ENCODE measurements at places on chromosomes 4 and X. TPM values are rescaled to one million over a fixed set of nuclear protein-coding genes. Genes with fewer than 3 reads are reported as not detected.

The H2BW2 gene
- not detected for total RNA-seq

- DNase-seq: no peak
These were observed 3.8 kb upstream of the MMGT1 start for GRCh38 chrX:135977611-135978010.

DNA sequence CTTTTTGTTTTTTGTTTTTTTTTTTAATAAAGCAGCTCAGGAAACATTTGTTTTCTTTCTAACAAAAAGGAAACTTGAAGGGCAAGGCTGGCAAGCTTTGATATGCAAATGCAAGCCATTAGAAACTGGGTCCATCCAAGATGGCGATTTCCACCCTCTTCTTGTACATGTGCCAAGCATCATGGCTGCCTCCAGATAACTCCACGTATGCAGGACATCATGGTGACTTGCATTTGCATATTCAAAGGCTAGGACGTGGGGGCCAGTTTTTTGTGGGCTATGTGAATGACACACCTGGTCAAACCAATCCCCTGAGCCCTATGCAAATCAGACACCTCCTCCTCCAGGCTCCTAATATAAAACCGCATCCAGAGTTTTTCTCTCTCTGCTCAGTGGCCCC is 692.6 kb downstream of the FAM133A start:
- DNase-seq: no peak

The CSAG3 gene
- total RNA-seq: 0.62 TPM

The KLHL13 gene
- total RNA-seq: 0.27 TPM

GRCh38 chr4:142708231-142708630 is 137.9 kb downstream of the INPP4B start:
- no peak for DNase-seq

DNA sequence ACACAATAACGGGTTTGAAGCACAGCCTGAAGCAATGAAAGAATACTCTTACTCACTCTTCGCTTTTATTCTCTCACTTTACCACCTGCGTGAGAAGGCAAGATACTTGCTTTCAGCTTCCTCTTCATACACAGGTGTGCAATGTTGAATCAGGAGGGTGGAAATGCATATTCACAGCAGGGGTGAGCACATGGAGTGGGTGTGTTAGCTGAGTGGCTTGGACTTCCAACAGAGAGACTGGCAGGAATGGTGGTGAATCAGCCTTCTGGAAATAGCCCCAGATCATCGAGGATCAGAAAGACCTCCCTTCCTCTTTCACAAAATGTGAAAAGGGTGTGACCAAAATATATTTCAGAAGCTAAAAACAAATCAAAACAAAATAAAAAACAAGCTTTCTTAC is 521.2 kb downstream of the STIM2 start:
- DNase-seq: no peak

DNA sequence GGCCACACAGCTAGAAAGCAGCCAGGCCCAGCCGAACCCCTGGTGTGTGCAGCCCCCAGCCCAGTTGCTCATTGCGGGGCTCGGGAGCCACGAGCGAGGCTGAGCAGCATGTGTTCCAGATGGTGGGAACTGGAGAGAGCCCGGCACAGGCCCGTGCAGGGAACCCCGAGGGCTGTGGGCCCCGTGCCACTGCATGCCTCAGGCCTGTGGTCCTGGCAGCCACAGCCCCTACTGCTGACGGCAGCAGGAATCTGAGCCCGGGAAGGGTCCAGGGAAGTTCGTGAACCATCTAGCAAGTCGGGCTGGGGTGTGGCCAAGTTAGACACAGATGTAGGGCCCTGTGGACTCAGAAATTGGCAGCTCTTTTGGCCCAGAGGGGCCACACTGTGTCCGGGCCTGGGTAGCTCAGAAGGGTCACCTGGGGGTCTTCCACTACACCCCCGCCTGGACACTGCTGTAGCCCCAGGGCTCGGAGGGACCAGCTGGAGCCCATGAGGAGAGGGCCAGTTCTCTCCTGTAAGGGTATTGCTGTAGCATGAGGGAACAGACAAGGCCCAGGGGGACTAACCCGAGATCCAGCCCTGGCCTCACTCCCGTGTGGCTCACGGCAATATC is 12.1 kb downstream of the HTRA3 start:
- no peak for DNase-seq

GRCh38 chr4:53734584-53735353 is 143.5 kb upstream of the LNX1 start:
- DNase-seq: no peak

DNA sequence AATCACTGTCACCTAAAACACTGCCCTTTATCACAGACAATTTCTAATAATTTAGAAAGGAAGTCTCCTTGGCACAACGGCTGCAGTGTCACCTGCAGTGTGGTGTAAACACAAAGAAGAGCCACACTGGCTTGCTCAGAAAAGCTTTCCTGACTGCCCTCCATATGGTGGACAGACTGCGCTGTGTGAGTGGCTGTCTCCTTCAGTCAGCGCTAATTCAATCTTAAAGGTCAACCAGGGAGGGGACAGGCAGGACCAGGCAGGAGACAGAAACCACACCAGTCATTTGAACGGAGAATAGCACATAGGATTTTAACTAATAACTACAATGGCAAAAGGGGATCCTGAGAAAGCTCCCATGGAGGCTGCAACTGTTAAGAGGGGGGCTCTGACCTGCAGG is 132.1 kb downstream of the NSUN7 start:
- DNase-seq: no peak

- no peak for DNase-seq
These were observed 42.0 kb upstream of the RBMXL3 start for GRCh38 chrX:115147220-115147619.

DNA sequence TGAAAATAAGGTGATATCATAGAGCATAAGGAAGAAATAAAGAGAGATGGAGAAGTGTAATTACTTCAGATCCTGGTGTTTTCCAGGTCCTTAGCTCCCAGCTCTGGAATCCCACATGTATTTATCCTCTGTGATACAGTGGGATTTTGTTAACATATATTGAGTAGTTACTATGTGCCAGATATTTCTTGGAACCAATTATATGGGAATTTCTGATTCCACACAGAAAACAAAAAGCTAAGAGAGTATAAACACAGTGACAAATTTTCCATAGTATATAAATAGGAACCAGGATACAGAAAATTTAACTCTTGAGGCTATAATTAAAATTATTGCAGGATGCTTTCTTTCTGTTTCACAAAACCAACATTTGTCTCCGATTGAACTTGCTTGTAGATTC is 1067.5 kb downstream of the PCDH7 start:
- DNase-seq: no peak

- no peak for DNase-seq
These were observed 45.3 kb upstream of the DDX3X start for GRCh38 chrX:41288641-41289040.

The TLR8 gene
- not detected for total RNA-seq

DNA sequence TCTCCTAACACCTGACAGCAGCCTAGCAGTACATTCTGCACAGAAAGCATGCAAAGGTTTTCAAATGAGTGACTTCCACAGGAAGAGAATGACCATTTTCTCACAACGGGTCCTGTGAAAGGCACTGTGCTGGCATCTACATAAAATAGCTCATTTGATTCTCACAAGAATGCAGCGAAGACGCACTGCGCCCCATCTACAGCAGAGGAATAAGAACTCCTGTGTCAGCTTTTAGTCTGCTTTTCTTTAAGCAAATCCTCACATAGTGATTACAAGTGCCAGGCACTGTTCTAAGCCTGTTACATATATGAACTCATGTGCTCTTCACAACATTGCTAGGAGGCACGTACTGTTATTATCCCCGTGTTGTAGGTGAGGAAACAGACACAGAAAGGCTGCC is 62.5 kb downstream of the AFAP1 start:
- no peak for DNase-seq

- no peak for DNase-seq
These were observed 114.0 kb upstream of the ENPEP start for GRCh38 chr4:110361921-110362320.

- no peak for DNase-seq
These were observed 56.4 kb upstream of the HMX1 start for GRCh38 chr4:8928074-8928473.
